ENCODE measurements at places on chromosomes 13 and 19.

DNA sequence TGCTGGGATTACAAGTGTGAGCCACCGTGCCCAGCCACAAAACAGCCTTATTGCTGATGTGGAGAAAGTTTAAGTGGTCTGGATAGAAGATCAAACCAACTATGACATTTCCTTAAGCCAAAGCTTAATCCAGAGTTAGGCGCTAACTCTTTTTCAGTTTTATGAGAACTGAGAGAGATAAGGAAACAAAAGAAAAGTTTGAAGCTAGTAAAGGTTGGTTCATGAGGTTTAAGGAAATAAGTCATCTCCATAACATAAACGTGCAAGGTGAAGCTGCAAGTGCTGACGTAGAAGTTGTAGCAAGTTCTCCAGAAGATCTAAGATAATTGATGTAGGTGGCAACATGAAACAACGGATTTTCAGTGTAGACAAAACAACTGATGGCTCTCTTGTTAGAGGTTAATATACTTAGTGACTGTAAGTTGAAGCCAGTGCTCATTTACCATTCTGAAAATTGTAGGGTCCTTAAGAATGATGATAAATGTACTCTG, 41.6 kb downstream of the ZMYM2 start:
- DNase-seq: no peak

- DNase-seq: no peak
Measured at GRCh38 chr13:112448621-112449544, 72.7 kb downstream of the SPACA7 start.

- no peak for DNase-seq
Measured at GRCh38 chr13:33519561-33520467, 234.3 kb upstream of the STARD13 start.

DNA sequence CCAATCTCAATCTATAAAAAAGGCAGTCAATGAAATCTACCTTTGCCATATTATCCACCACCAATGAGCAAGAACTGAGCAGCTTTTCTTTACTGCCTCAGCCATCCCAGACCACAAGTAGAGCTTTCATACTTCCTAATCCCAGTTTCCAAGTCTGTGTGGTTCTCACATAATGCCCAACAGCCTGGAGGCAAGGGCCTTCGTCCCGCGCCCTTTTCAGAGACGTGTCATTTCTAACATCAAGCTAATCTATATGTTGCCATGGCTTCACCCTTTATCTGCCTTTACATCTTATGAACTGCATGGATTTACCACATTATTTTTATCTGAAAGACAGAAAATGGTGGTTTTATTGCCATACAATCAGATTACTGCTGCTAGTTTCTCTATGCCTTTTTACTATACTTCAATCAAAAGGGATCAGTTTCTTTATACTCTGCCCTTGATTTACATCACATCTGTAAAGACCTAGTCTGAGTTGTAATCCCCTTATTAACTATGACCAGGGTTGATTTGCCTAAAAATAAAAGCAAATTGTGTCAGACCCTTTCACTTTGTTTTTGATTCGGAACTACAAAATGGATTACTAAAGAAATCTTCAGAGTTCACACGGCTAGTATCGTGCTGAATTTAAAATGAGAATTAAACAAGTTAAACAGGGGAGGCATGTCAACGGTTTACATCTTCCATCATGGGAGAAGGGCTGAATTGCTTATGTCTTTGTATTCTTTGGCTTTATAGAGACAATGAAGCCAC, 5.9 kb downstream of the EFNB2 start:
- no peak for DNase-seq

GRCh38 chr13:114334305-114335053, 20.2 kb downstream of the CHAMP1 start:
- DNase-seq: no peak

GRCh38 chr13:39263033-39263432, 224.8 kb downstream of the NHLRC3 start:
- DNase-seq: peak; percentile 17

GRCh38 chr19:51621178-51621577, 9.0 kb downstream of the SIGLEC5 start:
- DNase-seq: peak; percentile 57
